Caki2 (cell line): ENCODE measurements at places on chromosomes 1 and 21. TPM values are rescaled to one million over a fixed set of nuclear protein-coding genes. Genes with fewer than 3 reads are reported as not detected.

DNA sequence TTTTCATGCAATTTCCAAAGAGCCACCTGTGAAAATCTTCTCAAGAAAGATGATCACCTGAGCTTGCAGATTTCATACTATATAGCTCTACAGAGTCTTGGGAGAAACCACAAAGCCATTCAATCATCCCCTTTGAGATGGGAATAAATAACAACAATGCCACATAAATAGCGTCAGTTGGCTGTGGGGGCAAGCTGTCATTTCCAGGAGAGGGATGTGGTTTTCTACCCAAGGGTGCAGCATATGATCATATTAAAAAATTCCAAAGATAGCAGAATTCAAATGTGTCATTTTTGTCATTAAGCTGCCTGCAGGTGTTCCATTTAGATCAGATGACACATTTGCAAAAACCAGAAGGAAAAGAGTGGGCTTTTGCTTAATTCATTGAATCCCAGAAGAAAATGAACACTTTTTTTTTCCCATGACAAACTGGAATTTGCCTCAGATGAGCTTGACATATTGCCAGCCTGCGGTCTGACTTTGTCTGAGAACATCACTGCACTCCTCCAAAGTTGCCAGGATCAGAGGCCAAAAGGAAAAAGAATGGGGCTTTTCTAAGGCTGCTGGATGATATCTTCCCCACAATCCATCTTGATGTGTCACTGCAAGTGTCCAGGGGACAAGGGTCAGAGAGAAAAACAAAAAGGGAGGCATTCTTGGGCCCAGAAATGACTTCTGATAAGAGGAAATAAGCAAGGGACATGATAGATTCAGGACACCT lies 314.1 kb upstream of the USP25 start:
- DNase-seq, result no peak

PLEKHG5 gene
- 3.3 and 4.9 TPM in 2 replicates for total RNA-seq

DNA sequence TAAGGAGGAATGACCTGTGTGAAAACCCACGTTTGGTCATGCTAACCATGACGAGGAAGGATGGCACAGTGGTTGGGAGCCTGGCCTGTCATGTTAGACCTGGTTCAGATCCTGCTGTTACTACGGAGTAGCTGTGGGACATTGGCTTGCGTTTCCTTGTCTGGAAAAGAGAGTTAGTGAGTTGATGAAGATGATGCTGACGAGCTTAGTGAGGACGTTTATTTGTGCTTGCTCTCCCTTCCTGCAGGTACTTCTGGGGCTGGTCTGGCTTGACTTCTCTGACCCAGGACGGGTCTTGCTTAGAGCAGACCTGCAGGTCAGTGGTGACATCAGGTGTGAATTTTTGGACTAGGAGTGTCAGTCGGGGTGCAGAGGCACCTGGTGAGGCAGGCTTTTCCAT lies 14.7 kb downstream of the GALNT2 start:
- DNase-seq, result no peak

DNA sequence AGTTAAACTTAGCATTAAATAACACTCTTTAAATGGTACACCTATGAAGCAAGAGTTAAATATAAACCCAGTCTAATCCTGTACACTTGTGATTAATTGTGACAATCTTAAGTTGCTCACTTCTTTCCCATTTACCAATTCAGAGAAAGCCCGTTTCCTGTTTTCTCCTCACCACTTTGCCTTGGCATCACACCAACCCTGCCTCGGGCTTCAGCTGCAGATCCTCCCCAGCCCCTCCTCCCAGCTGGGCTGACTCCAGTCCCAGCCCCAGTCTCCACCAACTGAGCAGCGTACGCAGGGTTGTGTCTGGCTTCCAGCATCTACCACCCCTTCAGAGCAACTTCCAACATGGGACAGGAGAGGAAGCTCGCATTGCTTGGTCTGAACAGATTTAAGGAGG lies 4.1 kb downstream of the PYCR2 start:
- DNase-seq, result peak; percentile 43

CFAP107 gene
- not detected in 2 replicates for total RNA-seq

AGO3 gene
- 7.6 and 8.9 TPM in 2 replicates for total RNA-seq

TIPRL gene
- 22.1 and 35.7 TPM in 2 replicates for total RNA-seq

ARV1 gene
- total RNA-seq, result 0.55 and 20.8 TPM in 2 replicates

- no peak for DNase-seq
Measured at GRCh38 chr1:61620536-61620935, 104.4 kb downstream of the TM2D1 start.

DNA sequence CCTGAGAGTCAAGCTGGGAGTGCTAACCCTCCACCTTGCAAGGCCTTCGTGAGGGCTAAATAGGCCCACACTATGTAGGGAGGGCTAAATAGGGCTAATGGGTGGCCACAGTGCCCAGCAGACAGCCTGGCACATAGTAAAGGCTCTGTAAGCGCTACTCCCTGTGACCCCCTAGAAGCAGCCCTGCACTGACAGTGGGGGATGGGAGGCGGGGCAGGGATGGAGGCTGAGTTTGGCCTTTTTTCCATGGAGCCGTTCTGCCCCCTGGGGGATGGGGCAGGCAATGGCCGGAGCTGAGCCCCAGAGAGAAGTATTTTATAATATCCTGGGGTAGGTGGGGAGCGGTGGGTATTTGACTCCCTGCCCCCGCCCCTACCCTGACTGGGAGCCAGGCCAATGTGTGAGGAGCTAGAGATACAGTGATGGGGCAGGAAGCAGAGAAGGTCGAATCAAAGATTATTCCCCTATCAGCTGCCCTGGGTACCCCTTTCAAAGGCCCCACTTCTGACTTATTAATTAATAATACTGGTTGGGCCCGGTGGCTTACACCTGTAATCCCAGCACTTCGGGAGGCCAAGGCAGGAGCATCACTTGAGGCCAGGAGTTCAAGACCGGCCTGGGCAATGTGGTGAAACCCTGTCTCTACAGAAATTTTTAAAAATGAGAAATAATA lies 42.3 kb downstream of the LACTBL1 start:
- no peak for DNase-seq
